Frontal cortex (tissue), 4 donors: ENCODE measurements at places on chromosomes 1 and 21. TPM values are rescaled to one million over a fixed set of nuclear protein-coding genes. Genes with fewer than 3 reads are reported as not detected.
A peak's percentile ranks its signal among the peaks of the same experiment; 100 is the strongest.

GRCh38 chr1:167767761-167768160, 46.0 kb downstream of the MPZL1 start:
- DNase-seq = no peak

- DNase-seq = no peak
These were observed 1.1 kb upstream of the KCNT2 start for GRCh38 chr1:196609370-196609737.

GRCh38 chr1:217687511-217687910, 56.4 kb downstream of the SPATA17 start:
- no peak for DNase-seq

- DNase-seq = no peak
These were observed 78.0 kb downstream of the LBR start for GRCh38 chr1:225349826-225350225.

GRCh38 chr1:234294109-234294817, 79.0 kb upstream of the COA6 start:
- no peak for DNase-seq

DNA sequence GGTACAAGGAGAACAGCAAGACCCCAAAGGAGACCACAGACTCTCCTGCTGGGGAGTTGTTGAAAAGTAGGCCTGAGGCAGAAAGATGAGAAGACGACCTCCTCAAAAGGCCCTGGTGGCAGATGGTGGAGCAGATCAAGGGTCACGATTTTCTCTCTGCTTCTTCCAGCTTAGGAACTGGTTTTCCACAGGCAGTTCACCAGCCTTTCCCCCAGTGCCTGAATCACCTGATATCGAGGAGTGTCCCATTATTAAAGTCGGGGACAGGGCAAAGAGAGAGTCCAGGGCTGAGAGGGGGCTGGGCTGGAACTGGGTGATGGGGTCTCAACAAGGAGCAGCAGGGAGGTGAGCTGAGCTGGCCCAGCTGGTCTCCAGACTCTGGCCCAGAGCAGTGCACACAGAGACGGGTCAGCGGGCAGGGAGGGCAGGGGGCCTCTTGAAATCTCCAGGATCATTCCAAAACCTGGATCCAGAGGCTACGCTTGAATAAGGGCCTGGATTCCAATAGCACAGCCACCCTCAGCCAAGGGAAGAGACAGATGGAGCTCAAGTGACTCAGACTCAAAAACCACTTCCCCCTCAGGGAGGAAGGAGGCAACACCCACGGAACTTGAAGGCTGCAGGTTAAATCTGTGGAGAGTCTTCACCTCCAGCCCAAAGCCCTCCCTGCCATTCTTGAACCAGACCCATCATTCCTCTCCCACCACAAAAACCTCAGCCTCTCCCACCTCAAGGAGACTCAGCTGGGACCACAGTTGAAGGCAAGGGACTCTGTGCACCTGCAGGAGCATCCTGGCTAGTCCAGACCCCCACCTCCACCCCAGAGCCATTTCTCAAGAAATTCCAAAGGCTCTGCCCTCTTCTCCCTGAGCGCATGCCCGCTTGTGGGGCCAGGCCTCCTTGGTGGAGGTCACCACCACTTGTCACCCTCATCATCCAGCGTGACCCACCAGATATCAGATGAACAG, at the start of gene S100A5:
Gene S100A5 (minus strand): TSS at position 541 of the 968 bp plus-strand sequence. CDS start 743 bp downstream, outside the sequence.
- no peak for DNase-seq

DNA sequence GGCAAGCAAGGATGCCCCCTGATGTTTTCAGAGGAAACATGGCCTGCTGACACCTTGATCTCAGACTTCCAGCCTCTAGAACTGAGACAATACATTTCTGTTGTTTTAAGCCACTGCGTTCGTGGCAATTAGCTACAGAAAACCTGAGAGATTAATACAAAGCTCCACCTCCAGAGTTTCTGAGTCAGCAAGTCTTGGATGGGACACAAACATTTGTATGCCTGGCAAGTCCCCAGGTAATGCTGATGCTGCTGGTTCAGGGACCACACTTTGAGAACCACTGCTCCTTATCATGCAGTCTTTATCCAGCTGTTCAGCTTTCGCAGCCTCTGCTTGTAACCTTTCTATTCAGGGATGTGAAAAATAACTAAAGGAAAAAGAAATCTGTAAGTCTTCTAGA, 565.7 kb upstream of the PLXNA2 start:
- DNase-seq = no peak

DNA sequence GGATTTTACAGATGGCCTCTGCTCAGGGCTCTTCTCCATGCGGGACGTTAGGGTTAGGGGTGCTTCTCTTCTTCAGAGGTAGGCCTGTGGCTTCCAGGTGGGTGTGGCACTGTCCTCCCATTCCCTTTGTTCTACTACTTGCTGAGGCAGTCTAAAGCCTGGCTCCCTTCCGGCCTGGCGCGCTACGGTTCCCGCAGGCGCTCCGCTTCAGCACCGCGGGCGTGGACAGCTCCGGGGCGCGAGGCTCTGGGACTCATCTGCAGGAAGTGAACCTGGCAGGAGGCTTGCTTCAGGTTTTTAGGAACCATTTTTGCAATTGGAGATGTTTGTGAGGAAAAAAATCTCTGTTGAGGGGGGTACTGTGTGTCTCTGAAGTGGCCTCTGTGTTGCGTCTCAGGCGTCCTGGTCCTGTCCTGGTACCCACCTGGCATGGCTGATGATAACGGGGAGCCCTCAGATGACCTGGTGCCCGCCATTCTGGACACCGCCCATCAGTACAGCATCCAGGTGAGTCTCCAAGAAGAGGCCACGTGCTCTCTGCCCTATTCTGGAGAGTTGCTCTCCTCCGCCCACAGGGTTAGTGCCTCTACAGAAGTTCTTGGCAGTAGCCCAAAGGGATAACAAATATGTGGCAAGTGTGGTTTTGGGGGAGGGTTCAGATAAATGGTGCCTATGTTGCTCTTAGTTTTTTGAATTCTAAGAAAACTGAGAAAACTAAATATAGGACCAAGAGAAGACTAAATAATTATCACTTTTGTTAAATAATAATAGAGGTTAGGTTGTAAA, 1.9 kb downstream of the MANEAL start:
- peak; percentile 69 for DNase-seq

DNA sequence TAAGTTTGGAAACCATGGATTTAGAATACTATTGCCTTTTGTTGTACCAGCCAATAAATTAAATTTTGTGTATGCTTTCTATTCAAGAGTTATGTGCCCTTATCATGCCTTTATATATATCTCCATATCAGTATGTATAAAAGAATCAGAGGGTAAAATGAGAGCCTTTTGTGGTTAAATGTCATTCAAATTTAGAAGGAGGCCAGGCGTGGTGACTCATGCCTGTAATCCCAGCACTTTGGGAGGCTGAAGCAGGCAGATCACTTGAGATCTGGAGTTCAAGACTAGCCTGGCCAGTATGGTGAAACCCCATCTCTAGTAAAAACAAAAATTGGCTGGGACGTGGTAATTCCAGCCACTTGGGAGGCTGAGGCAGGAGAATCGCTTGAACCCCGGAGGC, 88.9 kb downstream of the XPR1 start:
- DNase-seq = no peak

DNA sequence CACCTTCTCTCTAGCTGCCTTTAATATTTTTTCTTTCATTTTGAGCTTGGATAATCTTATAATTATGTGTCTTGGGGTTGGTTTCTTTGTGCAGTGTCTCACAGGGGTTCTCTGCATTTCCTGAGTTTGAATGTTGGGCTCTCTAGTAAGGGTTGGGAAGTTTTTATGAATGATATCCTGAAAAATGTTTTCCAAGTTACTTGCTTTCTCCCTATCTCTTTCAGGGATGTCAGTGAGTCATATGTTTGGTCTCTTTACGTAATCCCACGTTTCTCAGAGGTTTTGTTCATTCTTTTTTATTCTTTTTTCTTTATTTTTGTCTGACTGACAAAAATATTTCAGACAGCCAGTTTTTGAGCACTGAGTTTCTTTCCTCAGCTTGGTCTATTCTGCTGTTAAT, 55.4 kb upstream of the CCDC190 start:
- DNase-seq = no peak

The MANEAL gene
- 28.9 TPM for total RNA-seq

The OLIG1 gene
- 6.1 TPM for total RNA-seq

The HTR6 gene
- 0.41 TPM for total RNA-seq

The TRIM67 gene
- 24.1 TPM for total RNA-seq

The NMNAT2 gene
- total RNA-seq = 34.2 TPM

The ZNF683 gene
- total RNA-seq = not detected

The RXFP4 gene
- not detected for total RNA-seq

The WLS gene
- total RNA-seq = 28.1 TPM

The VAMP3 gene
- total RNA-seq = 28.9 TPM
